ENCODE measurements at places on chromosomes 4 and X. TPM values are rescaled to one million over a fixed set of nuclear protein-coding genes. Genes with fewer than 3 reads are reported as not detected.

Gene SASH3
- total RNA-seq, result 0.57 TPM

Gene GPM6B
- 99.8 TPM for total RNA-seq

Gene AADAT
- total RNA-seq, result 12.3 TPM

Gene CSAG3
- total RNA-seq, result 14.1 TPM

DNA sequence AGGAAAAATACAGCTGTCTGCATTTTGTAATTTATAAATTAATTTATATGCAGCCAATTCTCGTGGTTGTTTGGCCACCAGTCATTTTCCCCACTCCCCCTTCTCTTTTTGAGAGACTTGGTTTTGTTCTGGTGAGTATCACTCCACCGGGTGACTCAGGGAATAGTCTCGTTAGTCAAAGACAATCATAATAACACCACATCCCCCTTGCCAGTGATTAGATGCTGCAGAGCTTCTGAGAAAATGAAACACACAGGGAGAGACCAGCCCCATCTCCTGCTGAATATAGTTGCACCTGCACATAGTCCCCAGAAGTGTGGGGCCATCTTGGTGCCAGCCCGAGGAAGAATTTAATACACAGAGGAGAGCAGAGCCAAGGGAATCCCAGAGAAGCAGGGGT, 8.0 kb upstream of the FNIP2 start:
- H3K4me1 ChIP-seq, result no peaks in the 10 kb centered on the region
- peaks cover 23% of the 10 kb centered on the region for H3K36me3 ChIP-seq
- peaks cover 3% of the 10 kb centered on the region for H3K27me3 ChIP-seq
- no peak for DNase-seq
- H3K27ac ChIP-seq, result no peak overlapping the region
- H3K4me3 ChIP-seq, result no peak overlapping the region

All from WTC11 (cell line).